Fibroblast of lung (primary cell): ENCODE measurements at places on chromosomes 6 and 20.

DNA sequence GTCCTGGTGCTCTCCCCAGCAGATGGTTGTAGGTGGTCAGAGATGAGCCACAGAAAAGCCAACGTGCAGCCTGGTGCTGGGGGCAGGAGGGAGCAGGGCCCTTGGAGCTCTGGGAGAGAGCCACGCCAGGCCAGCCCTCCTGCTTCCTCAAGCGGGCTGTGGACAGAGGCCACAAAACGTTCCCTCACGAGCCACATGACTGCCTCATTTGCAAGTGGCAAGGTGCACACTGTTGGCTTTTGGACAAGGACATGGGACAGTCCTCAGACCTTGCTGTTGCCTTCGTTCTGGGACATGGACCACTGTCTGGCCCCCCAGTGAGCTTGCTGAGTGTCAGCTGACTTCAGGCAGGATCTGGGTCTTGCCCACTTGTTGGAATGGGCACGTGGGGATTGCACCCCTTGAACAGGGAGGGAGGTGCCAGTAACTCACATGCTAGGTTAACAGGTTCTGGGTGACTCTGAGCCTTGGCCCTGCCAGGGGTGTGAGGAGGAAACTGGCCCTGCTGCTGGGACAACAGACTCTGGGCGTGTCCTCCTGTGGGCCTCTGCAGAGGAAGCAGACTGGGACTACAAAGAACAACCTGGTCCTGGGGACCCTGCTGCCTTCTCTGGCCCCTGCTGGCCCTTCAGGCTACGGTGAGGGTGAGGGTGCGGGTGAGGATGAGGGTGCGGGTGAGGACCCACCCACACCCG is 2.6 kb downstream of the SLCO4A1 start:
- no peak for DNase-seq

DNA sequence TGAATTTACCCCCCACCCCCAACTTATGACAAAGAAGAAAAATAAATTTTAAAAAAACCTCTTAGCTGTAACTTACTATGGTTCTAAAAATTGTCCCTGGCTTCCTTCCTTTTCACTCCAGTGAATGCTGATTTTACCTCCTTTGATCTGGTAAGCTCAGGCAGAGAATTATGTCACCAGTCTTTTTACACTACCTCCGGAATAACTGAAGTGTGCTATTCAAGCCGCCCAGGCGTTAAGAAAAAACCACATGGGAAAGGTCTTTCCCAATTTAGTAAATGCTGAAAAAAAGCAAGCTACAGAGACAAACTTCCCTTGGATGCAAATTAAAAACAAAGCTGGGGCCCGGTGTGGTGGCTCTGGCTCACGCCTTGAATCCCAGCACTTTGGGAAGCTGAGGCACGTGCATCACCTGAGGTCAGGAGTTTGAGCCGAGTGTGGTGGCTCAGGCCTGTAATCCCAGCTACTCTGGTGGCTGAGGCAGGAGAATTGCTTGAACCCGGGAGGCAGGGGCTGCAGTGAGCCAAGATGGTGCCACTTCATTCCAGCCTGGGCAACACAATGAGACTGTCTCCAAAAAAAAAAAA is 12.4 kb downstream of the SNX5 start:
- no peak for DNase-seq

DNA sequence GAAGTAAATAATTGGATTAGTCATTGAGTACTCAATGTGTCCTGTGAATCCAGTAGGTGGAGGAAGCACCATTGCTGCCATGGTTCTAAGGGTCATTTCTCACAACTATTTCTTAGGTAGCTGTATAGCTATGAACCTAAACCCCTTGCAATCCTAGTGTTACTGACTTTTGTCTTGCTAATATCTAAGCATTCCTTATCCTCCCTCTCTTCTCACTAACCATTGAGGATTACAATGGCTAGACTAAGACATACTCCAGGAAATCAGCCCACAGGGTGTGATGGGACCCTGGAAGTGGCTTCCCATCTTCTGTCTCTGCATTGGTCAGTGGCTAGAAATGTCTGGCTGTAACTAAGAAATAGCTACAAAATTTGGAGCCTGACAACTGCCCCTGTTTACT is 27.3 kb upstream of the FOXA2 start:
- no peak for DNase-seq

DNA sequence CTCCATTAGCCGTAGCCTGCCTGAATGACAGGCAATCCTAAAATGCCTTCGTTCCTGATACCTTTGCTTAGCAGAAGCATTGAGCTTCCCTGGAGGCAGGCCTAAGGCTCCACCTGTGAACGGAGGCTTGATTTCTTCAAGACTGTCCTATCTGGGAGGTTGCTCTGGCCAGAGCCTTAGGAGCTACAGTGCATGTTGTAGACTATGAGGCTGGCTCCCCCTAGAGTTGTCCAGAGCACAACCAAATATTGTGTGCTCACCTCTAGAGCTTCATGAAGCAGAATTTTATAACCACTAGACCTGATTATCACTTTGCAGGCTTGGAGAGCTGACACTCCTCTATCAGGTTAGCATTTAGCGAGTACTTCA is 217.8 kb downstream of the MAFB start:
- DNase-seq, result no peak

- no peak for DNase-seq
Observed at GRCh38 chr6:151576633-151577032, 82.8 kb downstream of the CCDC170 start.
